Thyroid gland (tissue), 4 donors: ENCODE measurements at places on chromosomes 4 and X. TPM values are rescaled to one million over a fixed set of nuclear protein-coding genes. Genes with fewer than 3 reads are reported as not detected.

DNA sequence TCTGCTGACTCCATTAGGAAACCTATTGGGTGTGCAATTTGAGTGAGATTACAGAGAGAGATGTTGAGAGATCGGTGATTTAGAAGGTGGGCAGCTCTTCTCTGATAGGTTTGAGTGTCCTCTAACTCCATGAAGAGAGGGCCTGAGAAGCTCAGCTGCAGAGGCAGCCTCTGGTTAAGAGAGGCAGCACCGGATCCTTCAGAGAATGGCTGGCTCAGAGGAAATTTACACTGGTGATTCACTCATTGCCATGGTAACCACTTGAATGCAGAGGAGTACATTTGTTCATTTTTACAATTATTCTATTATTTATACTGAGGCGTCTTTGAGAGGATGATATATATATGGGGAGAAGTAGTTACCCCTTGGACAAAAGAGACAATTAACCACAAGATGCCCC, 171.7 kb downstream of the PDGFRA start:
- DNase-seq = no peak

- DNase-seq = no peak
These were observed 29.1 kb upstream of the DKK2 start for GRCh38 chr4:107065201-107065600.

DNA sequence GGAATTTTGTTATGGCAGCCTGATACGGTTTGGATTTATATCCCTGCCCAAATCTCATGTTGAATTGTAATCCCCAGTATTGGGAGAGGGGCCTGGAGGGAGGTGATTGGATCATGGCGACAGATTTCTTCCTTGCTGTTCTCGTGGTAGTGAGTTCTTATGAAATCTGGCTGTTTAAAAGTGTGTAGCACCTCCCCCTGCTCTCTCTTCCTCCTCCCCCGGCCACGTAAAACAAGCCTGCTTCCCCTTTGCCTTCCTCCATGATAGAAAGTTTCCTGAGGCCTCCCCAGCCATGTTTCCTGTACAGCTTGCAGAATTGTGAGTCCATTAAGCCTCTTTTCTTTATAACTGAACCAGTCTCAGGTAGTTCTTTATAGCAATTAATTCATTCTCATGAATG, 37.9 kb downstream of the SUPT20HL2 start:
- no peak for DNase-seq

GRCh38 chr4:54872261-54872660, 214.5 kb downstream of the KIT start:
- no peak for DNase-seq

DNA sequence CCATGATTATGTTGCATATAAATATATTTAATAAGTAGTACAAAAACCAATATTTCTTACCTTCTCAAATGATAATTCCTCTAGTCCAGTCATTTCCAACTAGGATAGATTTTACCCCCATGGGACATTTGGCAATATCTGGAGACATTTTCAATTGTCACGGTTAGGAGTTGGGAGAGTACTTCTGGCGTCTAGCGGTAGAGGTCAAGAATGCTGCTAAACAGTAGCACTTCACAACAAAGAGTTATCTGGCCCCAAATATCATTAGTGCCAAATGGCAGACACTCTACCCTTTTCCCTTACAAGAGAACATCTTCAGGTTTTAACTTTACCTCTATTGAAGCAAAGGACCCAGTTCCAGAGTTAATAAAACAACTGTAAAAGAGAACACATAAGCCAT, 168.1 kb downstream of the FAT4 start:
- no peak for DNase-seq

Gene HTR2C
- not detected for total RNA-seq

Gene ADGRL3
- total RNA-seq = 4.6 TPM

Gene VCX
- total RNA-seq = not detected

GRCh38 chrX:111180750-111181240, 84.8 kb downstream of the PAK3 start:
- DNase-seq = no peak

DNA sequence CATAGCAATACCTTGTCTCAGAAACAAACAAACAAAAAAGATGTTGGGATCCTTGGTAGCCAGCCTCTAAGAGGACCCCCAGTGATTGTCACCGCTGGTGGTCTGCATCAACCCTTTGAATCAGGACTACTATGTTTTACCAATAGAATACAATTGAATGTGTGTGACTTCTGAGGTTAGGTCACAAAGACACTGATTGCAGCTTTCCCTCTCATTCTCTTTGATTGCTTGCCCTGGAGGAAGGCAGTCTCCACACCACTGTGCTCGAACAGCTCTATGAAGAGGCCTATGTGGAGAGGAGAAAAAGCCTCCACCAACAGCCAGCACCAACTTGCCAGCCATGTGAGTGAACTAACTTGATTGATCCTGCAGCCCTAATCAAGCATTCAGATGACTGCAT, 2.8 kb upstream of the SMIM14 start:
- no peak for DNase-seq

Gene PTCHD1
- 0.92 TPM for total RNA-seq

- no peak for DNase-seq
These were observed 58.5 kb downstream of the TENM3 start for GRCh38 chr4:182301736-182302135.

DNA sequence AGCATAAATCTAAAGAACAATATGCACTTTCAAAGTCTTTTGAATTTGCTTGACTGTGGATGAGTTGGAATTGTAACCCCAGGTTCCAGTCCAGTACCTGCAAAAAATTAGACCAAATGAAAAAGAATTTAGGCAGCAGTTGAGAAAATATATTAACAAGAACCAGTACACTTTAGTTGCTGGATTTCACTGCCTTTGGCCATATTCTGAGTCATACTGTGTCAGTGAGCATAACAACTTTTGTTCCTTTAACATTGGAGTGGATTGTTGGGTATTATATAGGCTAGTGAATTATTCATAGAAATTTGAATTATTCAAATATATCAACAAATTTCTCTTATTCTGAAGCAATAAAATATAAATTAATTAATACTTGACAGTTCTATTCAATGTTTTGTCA, 101.5 kb upstream of the SMAD1 start:
- no peak for DNase-seq

Gene ANKRD37
- total RNA-seq = 5.9 TPM

DNA sequence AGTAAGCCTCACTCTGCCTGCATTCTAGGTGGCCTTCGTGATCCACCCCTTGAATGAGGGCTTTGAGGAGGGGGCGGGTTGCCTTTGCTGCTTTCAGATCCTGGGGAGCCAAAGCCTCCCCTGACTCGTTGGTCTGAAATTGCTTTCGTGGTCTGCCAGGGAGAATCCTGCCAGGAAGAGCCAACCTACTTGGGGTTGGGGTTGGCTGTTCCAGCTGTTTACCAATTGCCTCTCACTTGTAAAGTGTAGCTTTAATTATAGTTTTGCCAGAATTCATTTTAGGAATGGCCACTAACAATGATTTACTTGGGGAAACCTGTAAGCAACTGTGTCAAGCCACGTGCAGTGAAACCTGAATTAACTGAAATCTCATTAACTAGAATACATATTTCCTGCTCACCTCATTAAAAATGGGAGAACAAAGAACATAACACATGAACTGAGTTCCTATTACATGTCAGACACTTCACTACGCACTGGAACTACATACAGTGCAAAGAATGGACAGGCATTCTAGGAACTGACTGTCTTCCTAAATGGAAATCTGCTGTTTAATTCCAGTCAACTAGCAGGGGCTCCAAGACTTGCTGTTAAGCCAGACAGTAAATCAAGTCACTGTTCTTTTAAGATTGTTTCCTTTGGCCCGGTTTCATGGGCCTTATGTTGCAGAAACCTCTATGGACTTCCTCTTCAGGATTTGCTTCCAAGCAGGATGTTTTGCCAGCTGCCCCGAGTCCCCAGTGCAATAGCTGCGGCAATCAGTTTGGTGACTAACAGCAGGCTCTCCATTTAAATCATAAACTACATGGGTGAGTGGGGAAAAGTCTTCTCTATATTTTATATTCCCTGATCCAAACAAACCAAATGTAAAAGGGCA, 16.4 kb upstream of the NKRF start:
- no peak for DNase-seq

DNA sequence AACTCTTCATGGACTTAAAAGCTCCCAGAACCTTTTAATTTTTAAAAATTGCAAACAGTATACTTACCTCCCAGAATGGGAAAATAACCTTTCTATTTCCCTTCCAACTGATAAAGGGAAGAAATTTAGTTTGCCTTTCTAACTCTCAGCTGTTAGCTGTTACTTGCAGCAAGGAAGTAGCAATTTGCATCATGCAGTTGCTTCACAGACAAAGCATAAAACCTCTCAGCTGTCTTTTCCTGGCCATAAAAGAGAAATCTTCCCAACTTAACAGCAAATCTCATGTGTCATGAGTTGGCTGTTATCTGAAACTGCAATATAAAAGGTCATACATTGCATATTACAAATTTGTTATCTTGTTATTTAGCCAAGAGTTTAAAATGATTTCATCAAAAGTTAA, 18.4 kb downstream of the C4orf17 start:
- DNase-seq = no peak

Gene LAGE3
- total RNA-seq = 10.2 TPM

GRCh38 chr4:47720787-47721186, 117.1 kb downstream of the CORIN start:
- DNase-seq = no peak

DNA sequence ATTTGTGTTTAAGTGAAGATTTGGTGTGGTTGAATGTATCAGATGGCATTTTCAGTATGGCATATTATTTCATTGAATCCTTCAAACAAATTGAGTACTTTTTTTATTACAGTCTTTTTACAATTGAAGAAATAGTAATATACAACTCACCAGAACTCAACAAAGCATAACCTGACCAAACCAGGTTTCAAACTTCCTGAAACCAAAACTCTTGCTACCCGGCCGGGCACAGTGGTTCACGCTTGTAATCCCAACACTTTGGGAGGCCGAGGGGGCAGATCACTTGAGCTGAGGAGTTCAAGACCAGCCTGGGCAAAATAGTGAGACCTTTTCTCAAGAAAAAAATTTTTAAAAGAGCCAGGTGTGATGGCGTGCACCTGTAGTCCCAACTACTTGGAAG, 94.2 kb downstream of the UBE2K start:
- no peak for DNase-seq

DNA sequence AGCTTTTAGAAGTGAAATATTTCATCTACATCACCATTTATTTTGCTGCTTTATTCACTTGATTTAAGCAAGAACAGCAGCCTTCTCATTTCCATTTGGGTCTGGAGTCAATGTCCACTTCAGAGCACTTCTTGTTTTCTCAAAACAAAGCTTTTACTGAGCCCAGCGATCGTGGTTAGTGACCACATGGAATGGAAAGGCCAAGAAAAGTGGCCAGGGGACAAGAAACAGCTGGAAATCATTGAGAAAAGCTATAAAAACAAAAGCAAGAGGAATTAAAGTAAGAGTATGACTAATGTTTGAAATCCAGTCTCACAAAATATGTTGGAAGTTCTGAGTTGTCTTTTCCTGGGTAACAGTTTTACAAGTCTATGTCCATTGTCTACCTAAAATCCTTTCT, 328.4 kb upstream of the INTU start:
- DNase-seq = no peak
